ENCODE measurements at places on chromosomes 16 and 17. TPM values are rescaled to one million over a fixed set of nuclear protein-coding genes. Genes with fewer than 3 reads are reported as not detected.
A peak's percentile ranks its signal among the peaks of the same experiment; 100 is the strongest.

DNA sequence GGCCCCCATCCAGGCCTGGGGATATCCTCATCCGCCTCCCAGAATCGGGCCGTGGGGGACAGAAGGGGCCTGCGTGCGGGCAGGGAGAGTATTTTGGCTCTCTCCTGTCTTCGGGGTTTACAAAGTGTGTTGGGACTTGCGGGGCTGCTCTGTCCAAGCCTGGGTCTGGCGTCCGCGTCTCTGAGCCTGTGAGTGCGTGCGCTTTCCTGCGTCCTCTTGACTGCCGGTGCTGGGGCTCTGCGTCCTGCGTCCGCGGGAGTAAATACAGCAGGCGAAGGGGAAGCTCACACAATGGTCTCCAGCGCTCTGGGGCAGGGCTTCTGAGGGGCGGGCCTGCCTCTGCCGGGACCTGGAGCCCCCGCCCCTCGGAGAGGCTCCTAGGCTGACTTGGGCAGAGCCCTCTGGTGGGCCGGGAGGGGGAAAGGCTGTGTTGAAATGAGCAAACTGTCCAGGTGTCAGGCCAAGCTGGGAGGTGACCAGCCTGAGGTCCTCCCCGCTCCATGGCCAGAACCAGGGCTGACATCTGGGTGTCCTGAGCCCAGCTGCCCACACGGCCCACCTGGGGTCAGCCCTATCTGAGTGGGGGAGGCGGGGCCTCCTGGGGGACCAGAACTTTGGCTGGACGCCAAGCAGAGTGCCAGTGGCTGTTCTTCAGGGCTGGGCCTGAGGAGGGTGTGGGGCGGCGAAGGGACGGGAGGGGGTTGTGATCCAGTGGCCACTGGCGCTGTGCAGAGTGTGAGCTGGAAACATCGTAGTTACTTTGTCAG is 233.6 kb downstream of the SEC14L1 start:
- DNase-seq, result peak; percentile 70

The ANKRD40CL gene
- not detected for total RNA-seq

DNA sequence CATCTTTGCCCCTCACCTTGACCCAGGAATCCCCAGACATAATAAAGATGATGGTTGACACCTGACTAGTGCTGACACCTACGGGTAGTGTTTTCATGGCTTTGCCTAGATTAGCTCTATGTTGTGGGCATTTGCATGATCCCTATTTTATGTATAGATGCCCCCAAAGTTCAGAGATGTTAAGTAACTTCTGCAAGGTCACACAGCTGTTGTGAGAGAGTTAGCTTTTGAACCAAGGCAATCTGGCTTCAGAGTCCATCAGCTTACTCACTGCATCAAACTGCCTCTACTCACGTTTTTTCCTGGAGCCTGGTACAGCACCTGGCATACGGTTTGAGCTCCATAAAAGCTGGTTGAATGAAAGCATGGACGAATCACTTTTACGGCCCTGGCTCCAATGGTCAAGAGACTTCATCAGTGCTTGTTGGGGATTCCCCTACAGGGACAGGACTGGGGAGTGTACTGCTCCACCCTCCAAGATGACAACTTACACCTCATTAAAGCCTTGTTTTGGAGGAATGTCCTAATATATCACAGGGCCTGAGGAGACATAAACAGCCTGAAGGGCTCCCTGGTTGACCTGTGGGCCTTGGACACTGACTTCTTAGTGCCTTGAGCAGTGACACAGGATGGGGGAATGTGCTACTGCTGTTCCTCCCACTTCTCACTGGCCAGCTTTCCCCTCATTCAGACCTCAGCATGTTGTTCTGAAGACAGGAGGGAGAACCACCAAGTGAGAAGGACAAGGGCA is 193.2 kb upstream of the ASIC2 start:
- DNase-seq, result no peak

The FOXJ1 gene
- 0.84 TPM for total RNA-seq

DNA sequence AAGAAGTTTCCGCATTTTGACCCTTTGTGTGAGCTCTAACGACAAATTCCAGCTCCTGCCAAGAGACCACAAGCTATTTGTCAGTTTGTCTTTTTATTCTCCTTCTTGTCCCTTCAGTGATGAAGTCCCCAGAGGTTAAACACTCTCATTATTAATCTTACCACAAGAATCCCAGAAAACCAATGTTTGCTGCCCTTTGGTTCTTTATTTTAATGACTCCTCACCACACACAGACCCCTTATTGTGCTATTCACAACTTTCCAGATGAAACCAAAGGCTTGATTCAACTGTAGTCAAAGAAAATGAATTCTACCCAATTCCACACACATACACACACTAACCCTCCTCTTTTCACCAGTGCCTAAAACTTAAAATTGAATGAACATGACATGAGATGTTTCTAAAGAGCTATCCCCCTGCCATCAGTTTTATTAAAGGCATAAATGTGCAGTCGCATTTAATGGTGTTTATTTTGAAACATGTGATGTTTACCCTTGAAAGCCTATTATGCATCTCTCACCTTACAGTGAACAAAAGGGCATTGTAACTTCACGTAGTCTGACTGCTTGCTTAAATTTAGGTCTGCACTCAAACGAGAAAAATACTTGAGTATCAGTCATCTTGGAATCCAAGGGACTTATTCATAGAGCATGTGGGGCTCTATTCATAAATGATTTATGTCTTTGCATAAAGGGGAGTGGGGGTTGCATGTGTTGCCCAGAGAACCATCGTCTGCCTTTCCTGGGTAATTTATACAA is 44.1 kb downstream of the PCTP start:
- DNase-seq, result no peak

The PRR15L gene
- total RNA-seq, result not detected
